ENCODE measurements at places on chromosomes 11 and 22. TPM values are rescaled to one million over a fixed set of nuclear protein-coding genes. Genes with fewer than 3 reads are reported as not detected.

DNA sequence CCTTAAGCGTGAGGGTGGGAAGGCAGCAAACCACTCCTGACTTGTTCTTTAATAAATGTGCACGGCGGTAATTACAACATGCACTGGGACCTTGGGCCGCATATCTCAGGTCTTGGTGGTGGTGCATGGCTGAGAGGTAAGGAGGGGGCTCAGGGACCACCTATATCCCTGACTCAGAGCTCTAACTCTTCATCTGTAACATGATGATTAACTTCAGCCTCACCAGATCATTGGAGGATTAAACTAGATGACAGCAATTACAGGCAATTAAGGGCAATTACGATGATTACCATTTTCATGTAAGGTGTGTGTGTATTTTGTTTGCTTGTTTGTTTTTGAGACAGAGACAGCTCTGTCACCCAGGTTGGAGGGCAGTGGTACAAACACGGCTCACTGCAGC is 45.0 kb downstream of the FBLN1 start:
- H3K4me1 ChIP-seq = no peaks in the 10 kb centered on the region
- no peaks in the 10 kb centered on the region for H3K27me3 ChIP-seq
- no peaks in the 10 kb centered on the region for H3K36me3 ChIP-seq
- H3K4me3 ChIP-seq = no peak overlapping the region
- no peak overlapping the region for H3K27ac ChIP-seq

C11orf52 gene
- total RNA-seq = not detected

DNA sequence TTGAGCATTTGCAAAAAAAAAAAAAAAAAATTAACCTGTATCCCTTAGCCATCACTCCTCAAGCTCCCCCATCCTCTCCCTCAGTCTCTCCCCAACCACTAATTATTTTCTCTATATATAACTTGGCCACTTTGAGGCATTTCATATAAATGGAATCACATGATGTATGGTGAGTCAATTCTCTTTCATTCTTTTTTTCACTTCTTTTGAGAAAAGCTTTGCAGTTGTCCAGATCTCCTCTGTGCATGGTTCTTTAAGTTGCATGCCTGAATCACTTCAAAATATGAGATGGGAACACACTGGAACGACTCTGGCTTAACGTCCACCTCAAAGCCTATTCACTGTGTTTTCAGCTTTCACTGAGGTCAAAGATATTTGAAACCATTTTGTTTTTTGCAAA is 40.7 kb downstream of the SHANK2 start:
- no peaks in the 10 kb centered on the region for H3K36me3 ChIP-seq
- H3K4me1 ChIP-seq = no peaks in the 10 kb centered on the region
- DNase-seq = no peak
- no peak overlapping the region for H3K27ac ChIP-seq

DNA sequence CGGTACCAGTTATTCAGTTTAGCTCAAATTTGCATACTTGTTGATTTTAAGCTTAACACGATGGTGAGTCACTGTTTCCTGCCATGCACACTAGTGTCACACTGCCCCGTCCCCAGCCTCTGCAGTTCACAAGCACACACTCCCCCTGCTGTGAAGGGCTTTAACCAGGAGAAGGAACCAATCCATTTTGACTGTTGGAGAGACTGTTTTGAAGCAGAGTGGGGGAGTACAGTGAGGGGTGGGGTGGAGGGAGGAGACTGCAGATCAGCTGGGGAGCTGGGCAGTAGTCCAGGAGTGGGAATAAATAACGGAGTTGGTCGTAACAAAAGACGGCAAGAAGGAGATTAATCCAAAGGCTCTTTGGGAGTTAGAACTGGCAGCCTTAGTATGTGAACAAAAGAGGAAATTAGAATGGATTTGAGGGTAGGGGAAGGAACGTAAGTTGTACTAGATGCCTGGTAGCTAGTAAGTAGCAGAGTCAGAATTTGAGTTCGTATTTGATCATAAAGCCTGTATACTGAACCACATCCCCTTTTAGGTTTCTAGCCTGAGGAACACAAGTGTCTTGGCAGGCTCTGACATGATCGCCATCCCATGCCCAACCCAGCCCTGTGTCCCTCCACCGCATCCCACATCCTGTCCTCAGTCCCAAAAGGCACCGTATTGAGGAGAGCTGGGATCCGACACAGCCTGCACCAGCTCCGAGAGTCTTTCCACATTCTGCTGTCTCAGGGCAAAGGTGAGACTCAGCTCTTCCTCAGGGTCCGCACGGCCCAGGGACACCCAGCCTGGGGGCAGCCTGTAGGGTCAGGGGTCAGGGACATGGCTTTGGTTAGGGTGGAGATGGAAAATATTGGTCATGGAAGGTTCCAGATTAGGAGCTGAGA is 862 bp downstream of the TPP1 start:
- DNase-seq = peak; percentile 77
- peaks cover 18% of the 10 kb centered on the region for H3K36me3 ChIP-seq
- H3K27ac ChIP-seq = no peak overlapping the region
- peaks cover 6% of the 10 kb centered on the region for H3K4me1 ChIP-seq
- no peak overlapping the region for H3K4me3 ChIP-seq
- no peaks in the 10 kb centered on the region for H3K27me3 ChIP-seq

GRCh38 chr11:103927535-103927934 is 108.9 kb upstream of the DDI1 start:
- H3K4me3 ChIP-seq = no peak overlapping the region
- H3K36me3 ChIP-seq = no peaks in the 10 kb centered on the region
- H3K27ac ChIP-seq = no peak overlapping the region
- no peak for DNase-seq
- H3K27me3 ChIP-seq = no peaks in the 10 kb centered on the region
- H3K4me1 ChIP-seq = no peaks in the 10 kb centered on the region

KCNK4 gene
- not detected for total RNA-seq

PVALB gene
- not detected for total RNA-seq

DNA sequence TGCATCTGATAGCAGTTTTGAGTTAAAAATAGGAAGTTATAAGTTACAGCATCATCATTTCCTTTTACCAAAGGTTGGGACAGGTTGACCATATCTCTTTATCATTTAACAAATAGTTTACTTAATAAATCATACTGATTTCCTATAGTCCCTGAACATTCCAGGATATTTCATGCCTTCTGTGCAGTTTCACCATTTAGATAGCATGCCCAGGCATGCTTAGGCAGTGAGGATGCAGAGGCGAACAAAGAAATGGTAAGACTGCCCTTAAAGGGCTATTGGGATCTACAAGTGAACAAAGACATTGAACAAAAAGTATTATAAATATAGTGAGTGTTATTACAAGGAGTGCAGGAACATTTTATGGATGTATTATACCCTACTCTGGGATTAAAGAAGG is 96.4 kb downstream of the PRMT3 start:
- no peak for DNase-seq
- H3K27me3 ChIP-seq = no peaks in the 10 kb centered on the region
- no peaks in the 10 kb centered on the region for H3K4me1 ChIP-seq
